ENCODE measurements at places on chromosomes 16 and 17.

DNA sequence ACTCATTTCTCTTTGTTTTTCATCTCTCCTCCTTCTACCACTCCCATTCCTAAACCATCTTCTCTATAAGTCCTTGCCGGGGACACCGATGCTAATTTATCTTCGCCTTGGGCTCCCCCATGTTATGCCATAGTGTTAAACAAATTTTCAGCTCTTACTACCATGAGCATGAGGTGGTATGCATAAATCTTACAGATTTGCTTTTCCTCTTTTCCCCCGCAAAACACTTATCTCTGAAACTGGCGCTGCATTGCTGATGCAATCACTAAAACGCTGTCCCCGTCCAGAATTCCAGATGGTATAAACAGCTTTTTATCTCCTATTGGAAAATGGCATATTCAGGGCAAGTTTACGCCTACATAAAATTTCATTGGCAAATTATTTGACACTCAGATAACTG, 673.6 kb upstream of the CDH8 start:
- no peak for DNase-seq

DNA sequence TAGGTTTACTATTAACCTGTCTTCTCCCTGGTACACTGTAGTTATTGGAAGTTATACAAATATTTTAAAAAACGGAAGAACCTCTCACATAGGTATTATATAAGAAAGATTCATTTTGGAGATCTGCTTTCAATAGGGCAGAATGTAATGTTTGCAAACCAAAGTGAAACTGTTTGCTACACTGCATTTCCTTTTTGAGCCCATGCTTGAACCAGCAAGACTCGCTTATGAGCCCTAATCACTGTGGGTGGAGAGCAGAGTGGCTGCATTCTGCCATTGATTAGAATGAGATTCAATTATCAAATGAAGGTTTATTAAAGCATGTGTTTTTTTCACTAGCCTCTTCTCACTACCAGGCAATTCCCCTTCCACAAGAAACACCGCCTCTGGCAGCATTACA, 589.7 kb downstream of the CDH11 start:
- no peak for DNase-seq

- DNase-seq, result no peak
Observed at GRCh38 chr17:17071531-17072360, 29.5 kb downstream of the MPRIP start.

GRCh38 chr17:57323391-57323790, 67.1 kb downstream of the MSI2 start:
- no peak for DNase-seq

- no peak for DNase-seq
Observed at GRCh38 chr16:12511308-12511707, 292.4 kb downstream of the CPPED1 start.

DNA sequence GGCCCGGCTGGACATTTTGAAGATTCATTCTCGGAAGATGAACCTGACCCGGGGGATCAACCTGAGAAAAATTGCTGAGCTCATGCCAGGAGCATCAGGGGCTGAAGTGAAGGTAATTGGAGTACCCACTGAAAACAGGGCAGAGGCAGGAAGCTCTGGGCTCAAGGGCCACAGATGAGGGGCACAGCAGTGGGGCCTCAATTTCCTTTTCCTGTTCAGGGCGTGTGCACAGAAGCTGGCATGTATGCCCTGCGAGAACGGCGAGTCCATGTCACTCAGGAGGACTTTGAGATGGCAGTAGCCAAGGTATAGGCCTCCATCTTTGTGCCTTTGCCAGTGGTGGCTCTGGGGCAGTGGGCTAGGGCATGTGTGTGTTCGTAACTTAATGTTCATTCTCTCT, 4.0 kb upstream of the FTSJ3 start:
- DNase-seq, result no peak

DNA sequence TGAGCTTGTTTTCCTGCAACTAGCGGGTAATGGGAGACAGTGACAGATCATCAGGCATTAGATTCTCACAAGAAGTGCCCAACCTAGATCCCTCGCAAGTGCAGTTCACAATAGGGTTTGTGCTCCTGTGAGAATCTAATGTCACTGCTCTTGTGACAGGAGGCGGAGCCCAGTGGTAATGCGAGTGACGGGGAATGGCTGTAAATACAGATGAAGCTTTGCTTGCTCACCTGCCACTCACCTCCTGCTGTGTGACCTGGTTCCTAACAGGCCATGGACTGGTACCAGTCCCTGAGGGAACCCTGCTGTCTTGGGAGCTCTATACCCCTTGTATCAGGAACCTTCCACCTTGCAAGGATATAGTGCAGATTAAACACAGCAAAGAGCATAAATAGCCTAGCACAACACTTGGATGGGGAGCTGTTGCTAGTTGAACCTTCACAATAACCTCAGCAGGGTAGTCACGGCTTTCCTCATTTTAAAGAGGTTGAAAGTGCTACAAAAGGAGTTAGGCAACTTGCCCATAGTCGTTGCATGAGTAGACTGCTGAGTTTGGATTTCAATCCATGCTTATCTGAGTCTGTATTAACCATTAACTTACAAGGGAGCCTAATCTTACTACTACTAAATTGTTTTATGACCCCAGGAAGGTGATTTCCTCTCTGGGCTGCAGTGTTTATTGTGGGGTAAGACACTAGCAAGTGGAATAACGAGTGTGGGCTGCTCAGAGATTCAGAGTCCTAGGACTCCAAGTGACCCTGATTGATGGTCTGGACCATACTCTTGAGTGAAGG, 156.6 kb upstream of the ZFHX3 start:
- DNase-seq, result no peak

GRCh38 chr16:75063549-75064088, 53.0 kb downstream of the LDHD start:
- DNase-seq, result no peak

GRCh38 chr16:1746693-1747195, 24.6 kb downstream of the NME3 start:
- DNase-seq, result no peak

GRCh38 chr17:73365301-73365874, 53.6 kb upstream of the CDC42EP4 start:
- no peak for DNase-seq

GRCh38 chr17:28527859-28528258, 21.7 kb downstream of the FOXN1 start:
- no peak for DNase-seq

- no peak for DNase-seq
Observed at GRCh38 chr17:65078441-65079160, 22.1 kb upstream of the GNA13 start.

- DNase-seq, result no peak
Observed at GRCh38 chr16:6356911-6357310, 975.7 kb upstream of the RBFOX1 start.

DNA sequence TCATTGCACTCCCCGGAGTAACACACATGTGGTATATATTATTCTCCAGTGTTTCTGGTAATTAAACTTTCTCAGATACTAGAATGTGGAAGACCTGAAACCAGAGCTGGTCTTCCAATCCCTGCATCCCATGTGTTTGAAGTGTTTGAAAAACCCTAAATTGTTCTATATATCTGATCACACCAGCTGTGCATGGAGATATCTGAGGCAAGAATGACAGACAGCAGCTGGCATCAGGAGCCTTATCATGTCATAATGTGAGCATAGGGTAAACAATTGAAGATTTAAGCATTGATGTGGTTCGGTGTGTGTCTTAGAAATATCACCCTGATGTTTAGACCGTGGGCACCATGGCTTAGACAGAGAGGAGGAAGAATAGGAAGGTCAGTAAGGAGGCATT, 251.0 kb downstream of the CDH11 start:
- DNase-seq, result no peak

DNA sequence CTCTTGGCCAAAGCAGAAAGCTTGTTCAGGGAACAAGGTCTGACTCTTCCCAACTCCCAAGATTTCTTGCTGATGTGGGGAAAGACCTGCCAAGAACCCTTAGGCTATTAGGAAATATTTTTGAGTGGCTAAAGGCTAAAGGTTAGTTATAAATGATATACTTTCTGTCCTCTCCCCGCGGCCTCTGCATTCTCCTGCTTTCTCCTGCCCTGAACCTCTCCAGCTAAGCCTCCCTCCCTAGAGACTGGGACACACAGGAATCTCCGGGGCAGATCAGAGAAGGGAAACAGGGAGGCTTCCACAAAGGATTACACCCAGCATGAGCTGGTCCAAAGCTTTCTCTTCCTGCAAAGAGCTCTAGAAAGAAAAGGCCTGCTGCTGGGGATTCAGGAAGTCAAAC, 2.3 kb downstream of the SLC43A2 start:
- no peak for DNase-seq

DNA sequence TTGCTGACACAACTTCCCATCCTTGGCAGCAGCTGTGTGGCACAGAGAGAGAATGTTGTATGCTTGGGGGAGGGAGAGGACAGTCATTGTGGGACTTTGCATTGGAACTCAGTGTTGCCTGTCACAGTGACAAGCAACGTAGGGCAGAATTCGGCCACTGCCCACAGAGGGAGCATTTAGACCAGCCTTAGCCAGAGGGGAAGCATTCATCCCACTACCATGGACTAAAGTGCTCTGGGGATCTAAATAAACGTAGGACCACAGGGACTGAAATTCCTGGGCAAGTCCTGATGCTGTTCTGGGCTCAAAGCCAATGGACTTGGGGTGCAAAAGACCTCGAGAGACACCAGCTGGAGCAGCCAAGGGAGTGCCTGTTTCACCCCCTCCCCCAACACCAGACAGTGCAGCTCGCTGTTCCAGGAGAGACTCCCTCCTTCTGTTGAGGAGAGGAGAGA, 44.9 kb downstream of the ABCA8 start:
- DNase-seq, result no peak

DNA sequence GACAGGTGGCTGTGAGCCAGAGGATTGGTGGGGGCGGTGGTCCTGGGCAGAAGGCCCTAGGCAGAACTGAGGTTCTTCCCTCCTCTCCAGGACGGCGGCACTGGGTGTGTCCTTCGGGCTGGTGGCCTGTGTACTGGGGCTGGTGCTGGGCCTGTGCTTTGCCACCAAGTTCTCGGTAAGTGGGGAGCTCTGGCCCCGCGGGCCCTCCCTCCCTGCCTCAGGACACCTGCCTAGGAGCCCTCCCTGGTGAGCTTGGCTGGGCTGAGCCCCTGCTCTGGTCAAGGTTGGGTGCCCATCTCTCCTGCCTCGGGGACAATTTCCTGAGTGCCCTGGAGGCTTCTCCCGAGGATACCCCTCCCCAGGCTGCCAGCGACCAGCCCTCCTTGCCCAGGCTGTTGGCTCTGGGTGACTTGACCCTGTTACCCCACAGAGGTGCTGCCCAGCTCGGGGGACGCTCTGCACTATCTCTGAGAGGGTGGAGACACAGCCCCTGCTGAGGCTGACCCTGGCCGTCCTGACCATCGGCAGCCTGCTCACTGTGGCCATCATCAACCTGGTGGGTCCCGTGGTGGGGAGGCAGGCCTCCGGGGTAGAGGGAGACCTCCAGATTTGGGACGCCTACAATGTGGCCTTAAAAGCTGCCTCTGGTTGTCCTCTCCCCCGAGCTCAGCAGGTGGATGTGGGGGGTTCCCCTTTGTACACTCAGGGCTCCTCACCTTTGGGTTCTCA, 42.0 kb downstream of the ADCY7 start:
- DNase-seq, result no peak

DNA sequence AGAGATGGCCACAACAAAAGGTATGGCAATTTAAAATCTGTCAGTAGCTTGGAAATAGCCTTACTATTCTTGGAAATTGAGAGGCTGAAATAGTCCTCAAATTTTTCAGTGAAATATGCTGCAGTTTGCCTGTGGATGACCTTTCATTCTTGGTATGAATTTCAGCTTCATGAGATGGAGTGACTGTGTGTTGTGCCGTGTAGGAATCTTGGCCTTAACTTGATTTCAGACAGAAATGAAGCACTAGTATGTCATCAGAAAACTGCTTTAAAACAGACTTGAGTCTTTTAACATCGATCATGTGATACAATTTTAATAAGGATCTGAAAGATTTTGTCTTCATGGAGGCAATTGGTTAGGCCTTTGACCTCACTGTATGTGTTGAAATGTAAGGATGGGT, 247.2 kb downstream of the CNTNAP4 start:
- no peak for DNase-seq
